ENCODE measurements at places on chromosomes 4 and X.

DNA sequence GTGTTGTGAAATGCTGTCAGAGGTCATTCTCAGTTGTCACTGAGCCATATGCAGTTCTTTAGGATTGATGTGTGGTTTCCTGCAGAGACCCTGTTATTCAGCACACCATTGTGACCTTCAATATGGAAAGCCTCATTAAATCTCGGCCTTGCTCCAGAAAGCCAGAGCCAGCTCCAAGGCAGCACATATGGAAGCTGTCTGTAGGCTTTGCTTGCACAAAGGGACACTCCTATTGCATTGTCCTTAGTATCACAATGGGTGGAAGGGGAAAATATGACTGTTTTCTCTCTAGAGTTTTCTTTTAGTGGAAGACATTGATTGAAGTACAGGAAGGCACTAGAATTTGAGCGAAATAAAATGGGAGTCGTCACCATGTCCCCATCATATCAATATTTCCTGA, 179.0 kb downstream of the CEP135 start:
- DNase-seq = no peak

DNA sequence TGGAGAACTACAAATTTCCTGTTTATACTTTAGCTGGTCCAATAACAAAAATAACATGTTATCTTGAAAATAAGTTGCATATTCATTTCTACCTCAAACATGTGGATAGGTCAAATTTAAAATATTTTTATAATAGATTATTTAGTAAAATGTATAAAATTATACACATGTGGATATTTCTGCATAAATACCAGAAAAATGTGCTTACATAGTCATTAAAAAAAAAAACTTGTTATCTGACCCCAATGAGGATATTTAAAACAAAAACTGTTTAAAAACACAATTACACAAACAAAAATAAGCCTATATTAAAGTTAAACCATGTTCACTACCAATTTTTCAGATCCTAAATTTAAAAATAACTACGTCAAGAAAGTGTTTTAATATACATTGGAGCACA, 28.1 kb downstream of the FBXO8 start:
- DNase-seq = no peak

GRCh38 chr4:121783210-121783609, 17.9 kb upstream of the EXOSC9 start:
- DNase-seq = no peak

DNA sequence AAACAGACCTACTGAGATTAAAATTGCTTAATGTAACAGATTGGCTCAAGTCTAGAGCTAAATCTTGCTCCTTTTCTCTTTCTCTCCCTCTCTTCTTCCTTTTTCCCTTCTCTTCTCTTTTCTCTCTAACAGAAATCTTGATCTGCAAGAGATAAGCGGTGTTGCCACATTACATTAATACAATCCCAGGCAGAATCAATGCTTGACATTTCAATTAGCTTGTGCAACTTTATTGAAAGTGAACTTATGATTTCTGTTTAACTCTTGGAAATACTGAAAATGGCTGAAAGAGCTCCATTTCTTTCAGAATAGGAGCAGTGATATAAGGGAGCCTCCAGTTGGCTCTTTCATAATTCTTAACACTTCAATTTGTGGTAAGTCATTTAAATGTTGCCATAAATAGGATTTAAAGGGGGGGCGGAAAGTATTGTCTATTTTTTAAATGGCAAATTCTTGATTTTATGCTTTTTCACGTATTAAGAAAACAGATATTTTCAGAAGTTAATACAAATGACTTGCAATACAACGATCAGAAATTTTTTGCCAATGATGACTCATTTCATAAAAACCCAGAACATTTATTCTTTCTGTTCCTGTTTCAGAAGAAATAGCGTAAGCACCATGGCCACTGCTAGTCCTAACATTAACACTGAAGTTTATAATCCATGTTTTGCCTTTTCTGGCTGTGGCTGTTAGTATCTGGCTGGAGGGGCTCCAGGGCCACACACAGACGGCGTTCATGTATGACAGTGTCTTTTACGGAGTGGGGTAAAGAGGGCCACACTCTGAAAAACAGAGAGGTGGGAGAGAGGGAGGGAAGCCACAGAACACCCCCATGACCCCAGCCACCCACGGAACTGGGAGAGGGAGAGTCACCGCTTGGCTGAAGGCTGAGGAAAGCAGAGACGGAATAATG, 115.7 kb upstream of the FAT1 start:
- DNase-seq = no peak

DNA sequence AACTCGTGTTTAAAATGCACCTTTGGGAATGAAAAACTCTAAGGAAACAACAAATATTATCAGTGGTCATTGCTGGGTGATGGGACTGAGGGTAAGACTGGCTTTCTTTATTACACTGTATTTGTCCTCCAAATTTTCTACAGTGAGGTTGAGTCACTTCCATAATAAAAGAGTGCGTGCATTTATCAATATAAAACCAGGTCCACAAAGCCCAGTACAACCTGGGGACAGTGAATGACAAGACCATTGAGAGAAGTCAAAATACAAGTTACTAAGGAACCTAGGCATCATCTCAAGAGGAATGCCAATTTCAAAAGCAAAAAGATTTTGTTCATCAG, 76.4 kb downstream of the MAGED4 start:
- no peak for DNase-seq

- DNase-seq = no peak
Observed at GRCh38 chr4:25862411-25863346, at the start of gene SEL1L3. Gene SEL1L3, minus strand, starts transcription at chr4:25862988. Its CDS starts 152 bp downstream, at chr4:25862836.

DNA sequence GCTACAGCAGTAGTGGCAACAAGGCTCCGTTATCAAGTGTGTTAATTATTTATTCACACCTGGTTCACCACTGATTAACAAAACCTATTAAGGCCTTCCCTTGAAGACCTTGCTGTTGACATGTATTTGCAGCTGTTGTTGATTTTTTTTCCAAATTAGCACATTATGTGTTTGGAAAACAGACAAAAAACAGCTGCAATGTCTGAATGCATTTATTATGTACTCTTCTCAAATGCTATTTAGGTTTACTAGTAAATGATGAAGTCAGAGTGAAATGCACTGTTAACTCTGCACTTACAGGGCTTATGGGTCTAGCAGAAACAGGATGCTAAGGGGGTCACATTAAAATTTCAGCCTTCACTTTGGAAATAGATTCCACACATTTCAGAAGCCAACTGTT, 99.5 kb upstream of the PCDH7 start:
- no peak for DNase-seq

DNA sequence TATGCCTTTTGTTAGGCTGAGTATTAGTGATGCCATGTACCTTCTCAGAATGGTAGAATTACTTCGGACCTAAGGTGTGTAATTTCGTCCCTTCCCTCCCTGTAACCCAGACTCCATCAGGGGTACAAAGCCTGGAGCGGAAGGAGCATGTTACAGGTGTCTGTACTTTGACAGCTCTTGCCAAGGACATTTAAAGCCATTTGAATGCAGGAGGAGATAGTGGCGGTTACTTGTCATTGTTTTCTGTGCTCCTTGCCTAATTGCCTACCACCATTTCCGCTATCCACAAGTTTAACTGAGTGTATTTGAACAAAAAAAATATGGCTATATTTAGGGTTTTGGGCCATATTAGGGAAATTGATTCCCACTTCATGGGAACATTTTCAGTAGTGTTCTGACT, 1.8 kb downstream of the FNIP2 start:
- DNase-seq = no peak

DNA sequence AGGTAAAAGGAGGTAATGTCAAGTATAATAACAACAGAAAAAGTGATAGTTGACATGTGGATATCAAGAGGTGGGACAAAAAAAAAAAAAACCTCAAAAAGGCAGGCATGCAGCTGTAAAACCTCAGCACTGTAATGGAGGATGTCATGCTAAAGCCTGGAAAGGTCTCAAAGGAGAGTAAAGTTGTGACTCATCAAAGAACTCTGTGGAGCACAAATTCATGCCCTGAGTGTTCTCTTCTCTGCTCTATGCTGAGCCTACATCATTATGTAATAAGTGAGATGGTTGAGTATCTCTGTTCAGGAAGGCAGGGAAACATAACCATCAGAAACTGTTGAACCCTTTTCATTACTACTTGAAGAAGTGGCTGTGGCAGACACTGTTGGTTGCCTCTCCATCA, 597.8 kb downstream of the BCOR start:
- DNase-seq = no peak

DNA sequence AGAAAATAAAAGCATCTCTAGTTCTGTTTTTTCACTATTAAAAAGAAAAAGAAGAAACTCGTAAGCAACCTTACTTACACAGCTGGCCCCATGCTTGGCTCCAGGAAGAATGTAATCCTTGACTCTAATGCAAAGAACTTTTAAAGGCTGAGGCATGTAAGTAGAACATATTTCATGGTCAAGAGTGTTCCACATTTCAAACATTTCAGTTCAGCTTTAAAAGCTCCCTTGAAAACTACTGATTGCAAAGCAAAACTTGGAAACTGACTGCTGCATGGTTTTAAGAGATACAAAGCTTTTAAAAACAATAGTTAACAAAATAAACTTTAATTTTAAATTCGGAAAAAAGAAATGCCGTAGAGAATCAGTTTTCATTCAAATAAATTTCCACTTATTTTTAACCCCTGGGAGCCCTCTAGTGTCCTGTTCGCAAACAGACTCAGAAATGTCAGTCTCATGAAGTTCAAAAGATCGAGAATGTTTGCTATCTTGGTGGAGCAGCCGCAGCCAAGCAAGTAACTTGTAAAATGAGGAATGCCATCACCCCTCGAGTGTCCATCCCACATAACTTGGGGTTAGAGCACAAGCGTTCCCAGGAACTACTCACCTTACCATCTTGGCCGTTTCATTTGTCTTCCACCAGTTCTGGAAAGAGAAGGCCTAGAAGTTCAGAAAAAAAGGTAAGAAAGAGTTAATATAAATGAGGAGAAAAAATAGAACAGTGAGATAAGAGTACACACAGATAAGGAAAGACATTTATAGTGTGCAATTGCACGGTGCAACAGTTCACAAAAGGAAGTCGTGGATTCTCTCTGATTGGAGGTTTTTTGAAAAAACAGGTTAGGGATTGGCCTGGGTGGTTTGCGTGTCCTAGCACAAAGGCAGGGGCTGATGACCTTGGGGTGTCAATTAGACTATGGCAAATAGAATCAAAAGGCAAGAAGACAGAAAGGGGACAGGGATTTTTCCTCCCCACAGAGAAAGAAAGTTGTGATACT, at the start of gene GASK1B:
TSS of gene GASK1B (minus strand) at position 765 of the 998 bp plus-strand sequence. CDS start 1,650 bp downstream, outside the sequence.
- no peak for DNase-seq

DNA sequence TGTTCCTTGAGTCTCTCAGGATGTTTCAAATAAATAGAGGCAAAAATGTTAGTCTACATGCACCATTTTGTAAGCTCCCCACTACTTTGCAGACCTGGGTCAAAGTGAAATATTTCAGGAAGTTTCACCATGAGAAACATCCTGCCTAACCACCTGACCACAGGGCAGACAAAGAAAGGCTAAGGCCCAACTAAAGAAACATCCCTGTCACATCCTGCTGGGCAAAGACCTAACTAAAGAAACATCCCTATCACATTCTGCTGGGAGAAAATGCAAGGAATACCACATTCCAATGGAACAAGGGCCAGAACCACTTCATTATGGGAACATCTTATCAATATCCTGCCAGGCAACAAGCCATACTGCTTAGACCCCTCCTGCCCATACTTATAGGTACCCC, 1303.4 kb downstream of the TECRL start:
- no peak for DNase-seq

DNA sequence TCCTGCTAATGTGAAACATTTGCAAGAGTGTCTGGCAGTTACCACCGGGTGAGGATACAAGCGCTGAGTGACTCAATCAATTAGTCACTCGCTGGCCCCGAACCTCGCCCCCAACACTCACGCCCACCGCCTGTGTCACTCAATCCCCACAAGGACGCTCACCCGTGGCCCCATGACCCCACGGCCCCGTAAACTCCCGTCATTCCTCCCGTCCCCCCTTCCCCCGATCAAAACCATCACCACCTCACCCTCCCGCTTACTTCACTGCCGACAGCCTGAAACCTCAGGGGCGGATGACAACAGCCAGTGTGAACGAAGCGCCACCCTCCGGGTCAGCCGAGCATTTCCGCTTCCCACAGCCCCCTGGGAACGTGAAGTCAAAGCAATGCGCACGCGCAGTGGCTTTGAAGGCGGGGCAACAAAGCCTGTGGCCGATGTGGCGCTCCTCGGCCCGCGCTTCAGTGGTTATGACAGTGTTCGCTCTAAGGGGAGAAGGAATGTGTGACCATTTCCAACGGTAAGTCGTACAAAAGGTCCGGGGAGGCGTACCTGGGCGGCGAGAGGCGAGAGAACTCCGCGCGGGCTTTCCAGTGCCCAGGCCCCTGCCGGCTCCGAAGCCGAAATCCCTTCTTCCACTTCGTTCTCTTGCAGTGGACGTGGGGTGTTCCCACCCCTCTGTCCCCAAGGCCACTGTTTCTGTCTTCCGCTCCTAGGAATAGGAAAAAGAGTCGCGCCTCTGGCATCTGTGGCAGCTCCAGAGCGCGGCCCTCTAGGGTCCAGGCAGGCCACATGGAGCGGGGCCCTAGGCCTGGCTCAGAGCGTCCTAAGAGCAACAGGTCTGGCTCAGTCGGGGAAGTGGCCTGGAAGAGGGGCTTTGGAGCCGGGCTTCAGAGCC, at the start of gene ZNF674:
TSS of gene ZNF674 (minus strand) at position 311 of the 895 bp plus-strand sequence. CDS start 3,334 bp downstream, outside the sequence.
- peak; percentile 45 for DNase-seq

DNA sequence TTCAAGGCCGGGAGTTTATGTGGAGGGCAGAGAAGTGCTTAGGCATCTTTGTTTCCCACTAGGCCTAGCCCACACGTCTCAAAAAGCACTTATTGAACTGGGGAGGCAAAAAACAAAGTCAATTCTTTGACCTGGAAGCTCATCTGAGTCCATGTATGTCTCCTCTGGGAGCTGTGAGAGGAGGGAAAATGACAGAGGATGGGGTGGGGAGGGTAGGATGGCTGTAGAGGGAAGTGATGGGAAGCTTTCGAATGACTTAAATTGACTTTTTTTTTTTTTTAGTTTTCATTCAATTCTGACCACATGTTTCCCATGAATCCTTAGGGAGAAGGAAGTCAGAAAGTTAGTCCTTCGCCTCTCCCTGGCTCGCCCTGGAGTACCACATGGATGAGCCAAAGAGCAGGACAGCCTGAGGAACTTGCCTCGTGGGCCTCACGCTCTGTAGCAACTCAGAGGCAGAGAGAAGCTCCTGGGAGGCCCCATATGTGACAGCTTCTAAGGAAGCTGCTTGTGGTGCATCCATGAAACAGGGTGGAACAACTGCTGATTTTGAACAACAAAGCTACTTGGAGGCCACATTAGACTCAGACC, 45.0 kb downstream of the NHSL2 start:
- DNase-seq = no peak

GRCh38 chr4:90174621-90175023, 47.4 kb downstream of the CCSER1 start:
- DNase-seq = no peak

- no peak for DNase-seq
Observed at GRCh38 chr4:169337510-169337909, 66.8 kb upstream of the SH3RF1 start.

GRCh38 chr4:54006755-54007154, 57.6 kb downstream of the CHIC2 start:
- DNase-seq = no peak

All from NCI-H187 (cell line).